ENCODE measurements at places on chromosomes 5 and 9.

GRCh38 chr9:31612336-31613030 lies 772.0 kb upstream of the ACO1 start:
- no peak for DNase-seq

DNA sequence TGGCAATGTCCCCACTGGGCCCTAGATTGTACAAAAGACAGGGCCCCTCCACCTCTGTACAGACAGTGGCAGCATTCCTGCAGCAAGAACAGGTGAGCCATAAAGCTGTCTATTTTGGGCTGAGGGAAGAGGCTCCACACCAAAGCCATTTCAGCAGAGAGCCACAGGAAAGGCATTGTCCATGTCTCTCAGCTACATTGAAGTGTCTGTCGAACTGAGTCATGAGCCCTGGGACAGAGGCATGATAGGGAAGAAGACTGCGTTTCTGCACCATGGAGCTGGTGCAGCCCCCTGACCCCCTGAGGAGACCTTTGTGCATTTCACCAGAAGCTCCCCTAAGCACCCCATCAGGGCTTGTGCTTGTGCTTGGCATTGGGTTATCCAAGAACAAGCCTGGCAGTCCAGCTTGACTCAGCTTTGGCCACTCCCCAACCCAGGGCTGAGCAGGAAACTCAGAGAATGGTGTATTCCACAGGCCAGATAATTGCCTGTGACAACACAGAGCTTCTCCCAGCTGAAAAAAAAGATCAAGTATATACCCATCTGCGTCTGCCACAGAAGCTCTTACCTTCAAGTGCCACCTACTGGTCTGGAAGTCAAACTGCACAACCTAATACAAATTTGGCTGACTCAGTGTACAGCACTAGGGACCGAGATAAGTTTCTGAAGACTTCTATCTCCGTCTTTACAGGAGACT lies 5.9 kb upstream of the FRMD3 start:
- no peak for DNase-seq

DNA sequence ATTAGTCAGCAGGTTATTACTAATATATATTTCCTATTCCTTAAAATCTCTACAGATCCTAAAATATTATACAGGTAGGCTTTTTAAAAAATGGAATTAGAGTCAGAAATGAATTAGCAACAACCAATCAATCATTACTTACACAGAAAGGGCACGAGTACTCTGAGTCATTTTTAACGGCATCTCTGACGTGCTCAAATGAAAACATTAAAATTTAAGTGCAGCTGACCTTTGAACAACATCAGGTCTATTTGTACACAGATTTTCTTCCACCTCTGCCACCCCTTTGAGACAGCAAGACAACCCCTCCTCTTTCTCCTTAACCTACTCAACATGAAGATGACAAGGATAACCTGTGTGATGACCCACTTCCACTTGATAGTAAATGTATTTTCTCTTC lies 19.1 kb downstream of the AUH start:
- DNase-seq = no peak

DNA sequence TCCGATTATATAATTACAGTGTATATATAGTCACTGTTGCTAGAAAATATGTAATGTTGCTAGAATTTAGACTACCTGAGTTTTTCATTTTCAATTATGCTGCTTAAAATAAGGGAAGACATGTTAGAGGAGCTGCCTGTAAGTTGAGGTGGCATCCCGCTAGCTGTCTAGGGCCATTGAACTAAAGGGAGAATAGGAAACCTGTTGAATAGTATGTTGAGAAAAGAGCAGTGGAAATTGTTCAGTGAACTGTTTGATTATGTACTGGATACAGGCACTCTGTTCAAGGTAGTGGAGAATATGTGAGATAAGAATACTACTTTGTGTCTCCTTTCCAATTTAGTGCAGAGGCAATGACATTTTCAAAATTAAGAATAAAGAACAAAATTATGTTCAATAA lies 89.6 kb downstream of the CSNK1G3 start:
- DNase-seq = no peak

DNA sequence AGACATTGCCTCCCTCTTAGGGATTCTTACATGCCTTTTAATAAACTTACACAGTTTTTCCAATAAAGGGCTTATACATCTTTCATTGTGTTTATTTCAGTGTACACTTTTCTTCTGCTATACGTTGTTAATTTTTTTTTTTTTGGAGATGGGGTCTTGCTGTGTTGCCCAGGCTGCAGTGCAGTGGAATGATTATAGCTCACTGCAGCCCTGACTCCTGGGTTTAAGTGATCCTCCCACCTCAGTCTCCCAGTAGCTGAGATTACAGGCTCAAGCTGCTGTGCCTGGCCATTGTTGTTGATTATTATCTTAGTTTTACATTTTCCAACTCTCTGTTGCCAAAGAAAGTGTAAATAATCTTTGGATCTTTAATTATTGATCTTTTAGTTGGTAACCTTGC lies 89.8 kb downstream of the GTF3C4 start:
- no peak for DNase-seq

- no peak for DNase-seq
Observed at GRCh38 chr5:133698646-133699526, 86.5 kb upstream of the FSTL4 start.

- DNase-seq = no peak
Observed at GRCh38 chr9:20573023-20573422, 49.3 kb downstream of the MLLT3 start.

All from stimulated activated CD4-positive, alpha-beta T cell treated with anti-CD3 and anti-CD28 coated beads, Interleukin-12 subunit alpha, Interleukin-12 subunit beta, amount 100 ng/mL, for 24 hours (primary cell).